CD4-positive, alpha-beta T cell treated with Interleukin-6 at 100 ng/mL for 8 hours (primary cell): ENCODE measurements at places on chromosomes 11 and 22.
A peak's percentile ranks its signal among the peaks of the same experiment; 100 is the strongest.

GRCh38 chr11:104015649-104016415, 20.6 kb upstream of the DDI1 start:
- DNase-seq: no peak

DNA sequence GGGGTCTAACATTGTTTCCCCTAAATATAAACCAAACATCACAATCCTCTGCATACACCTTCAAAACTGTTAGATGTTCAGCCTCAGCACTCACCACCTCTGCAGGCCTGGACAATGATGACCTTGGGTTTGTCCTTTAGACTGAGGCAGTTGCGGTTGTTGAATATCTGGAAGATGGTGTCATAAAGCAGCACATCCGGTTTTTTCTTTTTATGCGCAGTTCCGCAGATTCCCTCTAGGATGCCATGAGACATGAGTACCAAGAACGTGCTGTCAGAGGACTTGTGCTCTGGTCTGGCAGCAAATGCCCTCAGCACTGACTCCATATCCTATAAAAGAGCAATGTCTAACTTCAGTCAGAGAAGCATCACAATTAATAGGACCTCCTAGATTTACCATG, 22.8 kb downstream of the CASP5 start:
- DNase-seq: no peak

GRCh38 chr11:111344032-111344431, 35.0 kb downstream of the POU2AF1 start:
- DNase-seq: no peak

DNA sequence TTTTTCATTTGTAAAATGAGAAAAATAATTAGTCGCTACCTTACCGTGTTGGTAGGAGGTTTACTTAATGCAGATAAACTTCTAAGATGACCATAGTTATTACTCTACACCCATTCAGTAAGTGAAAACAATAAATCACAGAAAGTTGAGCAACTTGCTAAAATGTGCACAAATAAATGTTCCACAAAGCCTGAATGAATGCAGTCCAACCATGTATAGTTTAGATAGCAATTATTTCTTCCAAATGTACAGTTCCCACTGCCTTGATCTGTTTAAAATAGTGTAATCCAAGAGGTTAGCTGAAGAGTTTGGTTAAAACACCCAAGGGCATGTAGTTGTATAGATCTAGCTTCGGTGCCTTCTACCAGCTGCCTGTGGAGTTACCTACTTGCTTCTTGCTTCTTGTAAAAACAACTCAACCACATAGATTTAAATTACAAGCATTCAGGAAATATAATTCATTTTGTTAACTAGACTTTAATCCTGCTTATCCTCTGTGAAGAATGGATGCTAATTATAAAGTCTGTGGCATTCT, 106.3 kb upstream of the CARD18 start:
- no peak for DNase-seq

DNA sequence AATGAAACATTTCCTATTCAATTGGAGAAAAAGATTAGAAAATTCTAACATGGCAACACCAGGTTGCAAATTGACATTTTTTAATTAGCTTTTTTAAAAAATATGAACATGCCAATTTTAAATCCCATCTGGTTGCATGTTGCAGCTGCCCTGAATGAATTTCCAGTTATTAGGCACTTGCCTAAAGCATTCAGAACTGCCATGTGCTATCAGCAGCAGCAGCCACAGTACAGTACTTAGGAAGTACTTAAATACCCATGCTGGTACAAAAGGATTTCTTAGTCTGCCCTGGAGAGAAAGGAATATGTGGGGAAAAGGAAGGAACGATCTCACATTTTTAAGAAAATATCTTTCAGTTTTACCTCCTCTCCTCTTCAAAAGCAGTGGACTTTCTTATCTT, 46.2 kb downstream of the FAM168A start:
- DNase-seq: no peak

DNA sequence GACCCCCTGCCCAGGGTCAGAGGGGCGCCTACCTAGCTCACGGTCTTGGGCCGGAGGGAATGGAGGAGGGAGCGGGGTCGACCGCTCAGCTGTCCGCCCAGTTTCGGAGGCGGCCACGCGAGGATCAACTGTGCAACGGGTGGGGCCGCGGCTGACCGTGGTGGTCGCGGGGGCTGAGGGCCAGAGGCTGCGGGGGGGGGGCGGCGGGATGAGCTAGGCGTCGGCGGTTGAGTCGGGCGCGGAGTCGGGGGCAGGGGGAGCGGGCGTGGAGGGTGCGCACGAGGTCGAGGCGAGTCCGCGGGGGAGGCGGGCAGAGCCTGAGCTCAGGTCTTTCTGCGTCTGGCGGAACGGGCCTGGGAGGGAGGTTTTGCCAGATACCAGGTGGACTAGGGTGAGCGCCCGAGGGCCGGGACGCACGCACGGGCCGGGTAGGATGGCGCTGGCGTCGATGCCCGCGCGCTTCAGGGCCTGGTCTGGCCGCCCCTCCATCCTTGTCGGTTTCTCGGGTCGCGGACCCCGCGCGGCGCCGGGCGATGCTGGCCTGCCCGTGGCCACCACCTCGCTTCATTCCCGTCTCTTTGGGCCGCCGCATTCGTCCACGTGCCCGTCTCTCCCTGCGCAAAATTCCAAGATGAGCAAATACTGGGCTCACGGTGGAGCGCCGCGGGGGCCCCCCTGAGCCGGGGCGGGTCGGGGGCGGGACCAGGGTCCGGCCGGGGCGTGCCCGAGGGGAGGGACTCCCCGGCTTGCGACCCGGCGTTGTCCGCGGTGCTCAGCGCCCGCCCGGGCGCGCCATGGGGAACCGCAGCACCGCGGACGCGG, at the start of gene DRD4:
TSS of gene DRD4 (plus strand) at position 759 of the 822 bp plus-strand sequence. CDS start at position 795, 36 bp downstream.
- DNase-seq: no peak

DNA sequence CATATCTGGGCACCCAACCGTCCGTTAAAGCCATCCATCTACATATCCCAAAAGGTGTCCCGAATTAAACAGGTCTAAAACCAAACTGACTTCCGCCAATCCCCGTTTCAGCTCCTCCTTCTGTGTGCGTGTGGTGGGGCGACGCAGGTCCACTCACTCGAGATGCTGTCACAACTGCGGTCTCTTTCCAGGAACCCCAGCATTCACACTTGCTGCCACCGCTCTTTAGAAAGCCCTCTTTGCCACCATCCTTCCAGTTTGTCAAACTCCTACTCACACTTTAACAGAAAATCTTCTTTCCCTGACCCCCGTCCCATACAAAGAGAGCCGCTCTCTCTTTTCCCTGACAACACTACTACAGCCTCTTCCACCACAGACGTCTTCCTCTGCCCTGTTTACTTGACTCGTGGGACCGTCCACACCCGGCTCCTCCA, 467 bp downstream of the ESS2 start:
- DNase-seq: no peak

DNA sequence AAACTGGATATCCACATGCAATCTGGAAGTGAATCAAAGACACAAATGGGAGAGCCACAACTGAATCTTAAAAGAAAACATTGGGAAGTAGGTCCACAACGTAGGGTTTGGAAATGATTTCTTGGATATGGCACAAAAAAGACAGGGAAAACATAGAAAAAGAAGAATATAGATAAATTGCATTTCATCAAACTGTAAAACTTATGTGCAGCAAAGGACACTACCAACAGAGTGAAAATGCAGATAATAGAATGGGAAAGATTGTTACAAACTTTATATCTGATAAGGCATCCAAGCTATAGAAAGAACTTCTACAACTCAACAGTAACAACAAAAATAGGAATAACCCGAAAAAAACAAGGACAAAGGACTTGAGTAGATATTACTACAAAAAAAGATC, 89.6 kb downstream of the ZNF280B start:
- no peak for DNase-seq

DNA sequence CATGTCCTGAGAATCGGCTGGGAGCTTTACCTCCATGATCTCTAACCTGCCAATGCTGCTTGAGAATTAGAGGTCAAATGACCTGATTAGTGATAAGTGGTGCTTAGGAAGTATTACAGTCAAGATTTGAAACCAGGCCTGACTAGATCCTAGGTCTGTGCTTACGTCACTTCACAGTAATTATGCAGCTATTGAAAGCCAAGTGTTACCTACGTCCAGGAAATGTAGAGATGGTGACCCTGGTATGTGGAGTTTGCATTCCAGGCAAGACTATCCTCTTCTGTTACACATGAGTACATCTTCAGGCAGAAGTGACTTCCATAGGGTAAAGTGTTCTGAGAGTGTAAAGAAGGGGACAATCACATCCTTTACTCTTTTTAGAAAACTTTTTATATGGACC, 530.4 kb upstream of the TENM4 start:
- no peak for DNase-seq

DNA sequence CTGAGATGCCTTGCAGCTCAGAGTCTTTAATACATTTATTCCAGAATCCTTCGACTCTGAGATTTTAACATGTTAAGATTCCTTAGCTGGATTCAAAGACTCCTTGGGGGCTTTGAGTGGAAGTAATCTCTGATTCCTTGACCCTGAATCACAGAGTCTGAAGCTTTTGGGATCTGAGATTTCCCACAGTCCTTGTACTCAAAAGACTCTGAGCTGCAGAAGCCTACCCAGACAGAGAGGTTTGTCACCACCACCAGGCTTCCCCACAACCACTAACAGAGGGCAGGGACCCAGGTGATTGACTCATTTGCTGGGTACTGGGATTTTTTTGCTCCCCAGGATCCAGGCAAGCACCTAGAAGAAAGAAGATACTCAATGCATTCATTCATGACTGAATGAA, 1.4 kb upstream of the SERPINH1 start:
- no peak for DNase-seq

- peak; percentile 21 for DNase-seq
These were observed 32.2 kb downstream of the ART5 start for GRCh38 chr11:3609416-3610265.

DNA sequence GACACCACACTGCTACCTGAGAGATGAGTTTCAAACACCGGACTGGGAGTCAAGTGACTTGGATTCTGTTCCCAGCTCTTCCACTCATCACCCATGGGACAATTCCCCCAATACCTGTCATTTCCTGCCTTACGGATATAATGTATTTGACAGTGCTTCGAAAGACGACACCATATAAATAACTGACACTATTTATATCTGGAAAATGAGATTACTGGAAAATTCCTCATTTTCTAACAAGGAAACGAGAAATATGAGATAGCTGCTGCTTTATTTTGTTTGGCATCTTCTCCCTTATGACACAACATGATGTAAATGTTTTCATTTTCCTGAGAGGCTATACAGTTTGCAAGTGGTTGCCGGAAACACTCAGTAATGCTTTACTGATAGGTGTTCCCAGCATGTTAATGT, 8.6 kb downstream of the HSCB start:
- no peak for DNase-seq

- DNase-seq: no peak
These were observed 323.7 kb downstream of the BRD1 start for GRCh38 chr22:49503896-49504521.

- DNase-seq: no peak
These were observed 1.6 kb downstream of the SESN3 start for GRCh38 chr11:95229199-95229992.

DNA sequence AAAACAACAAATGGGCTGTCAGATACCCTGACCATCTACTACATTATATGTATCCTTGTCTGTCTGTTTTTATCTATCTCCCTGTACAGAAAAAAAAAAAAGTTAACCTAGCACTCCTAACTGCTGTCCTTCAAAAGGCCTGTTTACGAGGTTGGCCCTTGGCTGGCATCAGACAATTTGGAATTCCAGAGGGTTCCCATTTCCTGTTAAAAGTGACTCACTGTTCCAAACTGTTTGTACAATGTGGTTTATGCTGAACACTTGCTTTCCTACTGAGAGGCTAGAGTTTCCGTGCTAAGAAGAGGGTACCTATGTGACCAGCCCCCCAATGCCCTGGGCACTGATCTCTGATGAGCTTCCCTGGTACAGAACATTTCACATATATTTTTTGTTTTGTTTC, 65.9 kb upstream of the HMGXB4 start:
- DNase-seq: no peak

DNA sequence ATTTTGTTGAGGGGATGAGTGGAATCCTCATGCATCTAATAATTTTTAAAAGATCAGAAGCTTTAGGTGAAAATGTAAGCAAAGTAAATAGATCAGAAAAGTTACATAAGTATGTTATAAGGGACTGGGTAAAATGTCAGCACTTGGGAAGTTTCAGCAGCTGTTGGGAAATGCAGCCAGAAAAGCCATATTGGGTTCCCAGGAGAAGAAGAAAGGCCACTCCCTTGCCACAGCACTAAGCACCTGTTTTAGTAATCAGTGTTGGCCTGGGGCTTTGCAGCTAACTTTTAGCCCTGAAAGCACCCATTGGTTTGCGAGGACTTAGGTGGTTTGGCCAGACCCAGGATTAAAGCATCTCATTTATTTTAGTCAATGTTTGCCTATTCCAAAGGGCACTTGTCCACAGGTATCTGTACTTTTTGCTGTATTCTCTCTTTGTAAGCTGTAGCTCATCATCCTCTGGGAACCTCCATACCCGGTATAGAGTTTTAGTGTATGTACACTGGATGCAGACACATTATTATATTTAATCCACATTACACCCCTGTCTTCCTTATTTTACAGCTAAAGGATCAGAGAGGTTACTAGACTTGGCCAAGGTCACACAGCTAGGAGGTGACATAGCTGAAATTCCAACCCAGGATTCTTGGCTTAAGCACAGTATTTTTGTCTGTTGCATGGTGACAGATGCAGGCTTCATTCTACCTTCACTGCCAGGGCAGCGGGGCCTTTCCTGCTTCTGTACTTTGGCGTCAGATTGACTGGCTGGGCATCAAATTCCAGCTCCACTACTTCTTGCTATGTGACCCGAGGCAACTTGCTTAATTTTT, 127.7 kb upstream of the SESN3 start:
- DNase-seq: no peak

GRCh38 chr22:19643448-19644313, 70.6 kb upstream of the SEPTIN5 start:
- no peak for DNase-seq

DNA sequence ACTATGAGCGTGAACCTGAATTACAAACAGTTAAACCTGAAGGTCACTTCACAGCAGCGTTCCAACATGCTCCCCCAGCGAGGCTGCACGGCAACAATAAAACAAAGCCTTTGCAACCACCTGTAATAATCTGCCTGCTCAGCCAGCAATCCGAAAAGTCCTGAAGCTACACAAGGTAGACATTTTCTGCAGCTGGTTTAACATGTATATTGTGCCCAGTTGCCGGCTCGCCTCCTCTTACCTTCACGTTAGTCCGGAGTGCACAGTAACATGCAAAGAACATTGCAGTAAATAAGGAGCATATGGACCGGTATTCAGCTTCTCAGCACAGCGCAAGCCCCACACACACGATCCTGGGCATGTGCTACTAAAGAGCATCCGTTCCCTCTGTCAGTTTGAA, 704.3 kb downstream of the DLG2 start:
- DNase-seq: no peak

DNA sequence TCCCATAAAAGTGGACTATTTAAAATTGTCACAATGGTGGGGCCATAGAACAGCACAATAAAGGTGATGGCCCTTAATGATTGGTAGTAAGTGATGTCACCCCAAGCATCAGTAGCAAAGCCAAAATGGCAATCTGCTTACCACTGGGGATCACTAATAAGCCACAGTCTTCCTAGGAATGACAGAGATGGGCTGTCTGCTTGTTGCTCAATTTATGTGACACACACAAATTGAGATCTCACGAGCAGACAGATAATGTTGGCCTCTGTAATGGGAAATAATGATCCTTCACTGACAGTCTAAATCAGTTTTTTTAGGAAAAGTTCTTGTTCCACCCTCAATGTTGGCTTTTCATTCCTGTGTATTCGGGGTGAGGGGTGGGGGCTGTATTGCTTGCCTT, 515.1 kb downstream of the BRD1 start:
- no peak for DNase-seq
